Activated CD8-positive, alpha-beta T cell treated with anti-CD3 and anti-CD28 coated beads, Interleukin-2, amount 10 ng/mL, durations not matched to agents 7 days and 5 days (primary cell): ENCODE measurements at places on chromosomes 16 and 17. TPM values are rescaled to one million over a fixed set of nuclear protein-coding genes. Genes with fewer than 3 reads are reported as not detected.

The TEX19 gene
- not detected for total RNA-seq

The AIPL1 gene
- not detected for total RNA-seq

The HSD11B2 gene
- total RNA-seq = not detected

DNA sequence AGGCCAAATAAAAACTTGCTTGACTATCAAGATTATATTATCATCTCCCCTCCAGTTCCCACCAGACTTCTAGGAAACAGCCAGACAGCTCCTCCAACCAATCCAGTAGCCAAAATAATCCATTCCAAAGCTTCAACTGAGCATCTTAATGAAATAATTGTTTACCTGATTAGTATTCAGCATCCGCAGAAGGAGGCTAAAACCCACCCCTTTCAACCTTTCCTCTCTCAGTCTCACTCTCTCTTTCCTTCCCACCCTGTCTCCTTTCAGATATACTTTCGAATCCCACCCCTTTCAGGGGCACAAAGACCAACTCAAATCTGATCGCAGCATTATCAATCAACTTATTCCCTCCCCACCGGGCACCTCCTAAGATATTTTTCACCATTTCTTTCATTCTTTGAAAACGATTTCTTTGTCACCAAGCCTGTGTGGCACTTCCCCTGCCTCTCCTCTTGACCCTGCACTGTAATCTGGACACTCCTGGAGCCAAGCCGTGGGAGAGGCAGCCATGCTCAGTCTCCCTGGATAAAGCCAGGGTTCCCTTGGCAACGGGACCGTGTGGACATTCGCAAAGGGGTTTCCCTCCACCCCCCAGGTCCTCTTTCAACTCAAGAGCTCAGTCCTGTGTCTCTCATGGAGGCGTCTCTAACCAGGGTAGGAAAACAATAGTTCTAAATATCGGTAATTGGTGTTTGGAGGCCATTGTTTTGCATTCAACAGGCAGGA lies at the start of gene ANKFN1:
ANKFN1 (plus strand) TSS at position 602 of the 729 bp plus-strand sequence. CDS start 59,193 bp downstream, outside the sequence.
- no peak for DNase-seq

GRCh38 chr17:78759969-78760352 lies 22.1 kb downstream of the CYTH1 start:
- DNase-seq = no peak

DNA sequence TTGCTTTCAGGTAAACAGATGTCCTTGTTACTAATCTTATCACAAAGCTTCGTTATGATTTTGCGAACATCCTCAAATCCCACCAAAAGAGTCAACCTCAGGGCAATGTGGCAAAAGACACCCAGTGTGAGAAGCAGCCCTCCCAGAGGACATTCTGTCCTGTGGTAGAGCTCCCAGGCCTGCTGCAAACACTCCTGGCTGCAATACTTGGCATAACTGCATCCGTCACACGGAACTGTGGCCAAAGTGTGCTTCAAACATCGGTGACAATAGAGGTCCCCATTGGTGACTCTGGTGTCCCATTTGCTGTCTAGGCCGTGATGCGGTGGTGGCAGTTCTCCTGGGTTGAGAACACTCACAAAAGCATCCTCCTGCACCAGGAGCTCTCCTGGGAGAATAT lies 29.5 kb downstream of the SMYD4 start:
- no peak for DNase-seq

DNA sequence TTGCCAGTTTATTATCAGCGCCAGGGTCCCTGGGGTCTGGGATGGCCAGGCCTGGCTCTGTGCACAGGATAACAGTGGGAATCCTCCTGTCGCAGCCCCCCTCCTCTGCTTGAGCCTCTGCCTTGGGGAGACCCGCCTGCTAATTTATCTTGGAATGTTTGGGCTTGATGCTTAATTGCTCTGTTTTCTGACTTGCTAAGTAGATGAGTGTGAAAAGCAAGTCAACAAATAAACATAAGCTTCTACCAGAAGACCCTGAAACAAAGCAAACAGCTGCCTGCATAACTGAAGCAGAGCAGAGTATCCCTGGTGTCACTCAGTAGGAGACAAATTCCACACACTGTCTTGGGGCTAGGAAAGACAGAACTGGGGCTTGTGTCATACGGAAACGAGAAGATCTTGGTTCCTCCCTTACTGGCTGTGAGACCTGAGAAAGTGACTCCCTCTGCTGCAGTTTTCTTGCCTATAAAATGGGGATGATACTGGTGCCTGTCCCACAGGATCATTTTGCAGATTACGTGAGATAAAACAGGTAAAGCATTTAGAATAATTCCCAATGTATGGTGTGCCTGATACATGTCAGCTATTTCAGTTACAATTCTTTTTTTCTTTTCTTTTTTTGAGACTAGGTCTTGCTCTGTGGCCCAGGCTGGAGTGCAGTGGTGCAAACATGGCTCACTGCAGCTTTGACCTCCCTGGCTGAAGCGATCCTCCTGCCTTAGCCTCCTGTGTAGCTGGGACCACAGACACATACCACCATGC lies 44.8 kb upstream of the IRX3 start:
- DNase-seq = no peak

DNA sequence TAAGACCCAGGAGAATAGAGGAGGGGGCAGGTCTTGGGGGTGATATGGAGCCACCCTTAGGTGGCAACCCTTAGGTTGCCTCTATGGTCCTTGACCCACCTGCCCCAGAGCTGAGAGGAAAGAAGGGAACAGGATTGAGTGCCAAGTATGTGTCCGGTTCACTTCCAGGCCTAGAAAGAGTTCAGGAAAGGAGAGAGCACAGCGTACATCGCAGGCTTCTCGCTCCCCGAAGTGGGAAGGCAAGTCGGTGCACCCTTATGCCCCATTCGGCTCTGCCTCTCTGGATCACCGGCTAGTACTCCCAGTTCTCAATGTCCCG lies 631 bp downstream of the SP6 start:
- no peak for DNase-seq

DNA sequence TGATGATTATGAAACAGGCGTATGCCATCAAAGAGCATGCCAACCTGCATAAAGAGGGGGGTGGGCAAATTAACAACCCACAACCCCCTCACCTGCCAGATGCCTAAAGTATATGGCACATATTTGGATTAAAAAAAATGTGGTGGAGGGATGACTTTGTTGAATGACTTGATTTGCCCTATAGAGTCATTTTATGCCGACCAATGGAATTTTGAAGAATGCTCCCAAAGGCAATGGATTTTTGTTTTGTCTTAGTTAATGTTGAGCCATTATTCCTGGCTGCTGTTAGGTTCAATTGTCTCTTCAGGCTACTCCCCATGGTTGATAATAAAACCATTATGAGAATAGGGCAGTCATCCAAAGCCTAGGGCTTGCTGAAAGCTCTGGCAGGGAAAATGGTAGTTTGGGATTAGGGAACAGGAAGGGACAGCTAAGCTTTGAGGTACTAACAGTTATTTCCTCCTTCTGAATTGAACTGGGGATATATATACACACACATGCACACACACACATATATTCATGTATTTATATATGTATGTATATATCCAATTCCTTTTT lies 5.8 kb upstream of the CHCT1 start:
- DNase-seq = no peak

- peak; percentile 33 for DNase-seq
Measured at GRCh38 chr17:42422958-42423712, at the start of gene CAVIN1. Gene CAVIN1, minus strand, starts transcription at chr17:42423256. Its CDS starts 159 bp downstream, at chr17:42423097.

- DNase-seq = no peak
Measured at GRCh38 chr16:75624921-75625334, 1.8 kb upstream of the ADAT1 start.

DNA sequence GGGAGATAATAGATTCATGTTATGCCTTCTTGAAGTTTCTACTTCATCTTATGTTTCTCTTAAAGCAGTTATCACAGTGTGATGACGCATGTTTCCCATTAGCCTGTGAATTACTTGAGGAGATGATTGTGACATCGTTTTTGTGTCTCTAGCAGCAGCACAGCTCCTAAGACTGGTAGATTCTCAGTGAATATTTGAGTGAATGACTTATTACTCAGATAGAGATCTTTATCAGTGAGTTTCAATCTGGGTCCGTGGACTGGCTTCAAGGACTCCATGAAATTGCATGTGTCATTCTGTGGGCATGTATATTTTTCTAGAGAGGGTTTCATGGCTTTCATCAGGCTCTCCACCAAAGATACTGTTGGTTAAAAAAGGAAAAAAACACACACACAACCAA lies 29.9 kb downstream of the YPEL2 start:
- no peak for DNase-seq

DNA sequence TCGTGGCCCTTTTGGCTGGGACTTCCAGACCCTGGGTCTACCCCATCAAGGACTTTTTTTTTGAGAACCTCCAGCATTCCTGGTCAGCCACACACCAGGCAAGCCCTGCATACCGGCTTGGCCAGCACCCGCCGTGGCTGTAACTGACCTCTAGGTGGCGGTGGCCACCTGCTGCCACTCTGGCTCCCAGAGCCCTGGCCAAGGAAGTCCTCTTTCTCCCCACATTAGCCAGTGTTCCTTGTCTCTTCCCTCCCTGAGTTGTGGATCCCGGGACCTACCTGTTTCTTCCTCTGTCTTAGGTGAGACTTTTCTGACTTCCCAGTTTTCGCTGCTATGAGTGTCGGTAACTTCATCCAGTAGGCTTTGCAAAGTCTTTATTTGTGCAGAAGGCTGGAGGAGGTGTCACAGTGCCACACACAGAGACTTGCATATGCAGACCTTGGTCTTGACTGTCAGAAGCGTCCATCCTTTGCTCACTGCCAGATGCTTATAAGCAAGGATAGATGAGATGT lies 348.3 kb downstream of the CPPED1 start:
- peak; percentile 38 for DNase-seq
